Esophagus squamous epithelium (tissue), 5 donors: ENCODE measurements at places on chromosomes 11 and 22.

- no peak for DNase-seq
These were observed 265.4 kb upstream of the PLET1 start for GRCh38 chr11:112525844-112526590.

DNA sequence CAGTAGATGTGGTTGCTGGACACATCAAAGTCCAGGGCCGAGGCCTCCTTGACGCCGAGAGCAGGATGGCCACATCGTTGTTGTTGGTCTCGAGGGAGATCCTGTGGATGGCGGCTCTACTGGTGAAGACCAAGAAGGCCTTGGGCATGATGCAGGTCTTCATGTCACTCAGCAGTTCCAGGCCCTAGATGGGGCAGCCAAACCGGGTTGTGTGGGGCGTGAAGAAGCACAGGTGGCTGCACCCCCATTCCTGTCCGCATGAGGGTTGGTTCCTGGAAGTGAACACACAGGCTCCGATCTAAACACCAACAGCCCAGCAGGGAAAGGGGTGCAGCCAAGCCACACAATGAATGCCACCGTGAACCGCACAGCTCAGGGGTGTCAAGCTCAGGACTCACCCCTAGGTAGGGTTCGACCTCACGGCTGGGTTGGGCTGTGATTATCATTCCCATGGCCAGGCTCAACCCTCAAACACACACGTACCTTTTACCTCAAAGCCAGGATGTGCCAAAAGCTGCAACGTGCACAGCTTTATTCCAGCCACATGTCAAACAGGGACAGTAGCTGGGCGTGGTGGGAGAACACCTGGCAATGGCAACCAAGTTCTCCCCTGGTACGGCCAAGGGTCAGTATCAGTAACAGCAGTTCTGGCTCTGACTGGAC lies 132.3 kb downstream of the CRYBB2 start:
- no peak for DNase-seq

DNA sequence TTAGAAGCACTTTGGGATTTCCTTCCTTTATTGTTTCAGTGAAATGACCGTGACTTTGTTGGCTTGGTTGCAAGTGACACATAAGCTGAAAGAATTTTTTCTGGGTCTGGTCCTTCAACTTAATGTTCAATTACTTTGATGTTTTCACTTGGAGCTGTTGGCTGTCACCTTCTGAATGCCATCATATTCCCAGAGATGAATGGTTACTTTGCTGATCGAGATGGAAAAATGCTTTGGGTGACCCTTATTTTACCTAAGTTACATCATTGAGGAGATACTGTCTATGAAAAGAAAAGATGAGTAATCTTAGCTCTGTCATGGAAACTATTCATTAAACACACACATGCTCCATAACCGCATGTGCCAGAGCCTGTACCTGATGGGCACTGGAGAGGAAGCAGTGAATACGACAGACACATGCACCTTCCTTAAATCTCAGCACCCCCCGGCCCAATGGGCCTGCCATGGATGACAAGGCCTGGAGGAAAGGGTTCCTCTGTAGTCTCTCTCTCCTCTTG lies 76.9 kb downstream of the TENM4 start:
- DNase-seq = no peak

DNA sequence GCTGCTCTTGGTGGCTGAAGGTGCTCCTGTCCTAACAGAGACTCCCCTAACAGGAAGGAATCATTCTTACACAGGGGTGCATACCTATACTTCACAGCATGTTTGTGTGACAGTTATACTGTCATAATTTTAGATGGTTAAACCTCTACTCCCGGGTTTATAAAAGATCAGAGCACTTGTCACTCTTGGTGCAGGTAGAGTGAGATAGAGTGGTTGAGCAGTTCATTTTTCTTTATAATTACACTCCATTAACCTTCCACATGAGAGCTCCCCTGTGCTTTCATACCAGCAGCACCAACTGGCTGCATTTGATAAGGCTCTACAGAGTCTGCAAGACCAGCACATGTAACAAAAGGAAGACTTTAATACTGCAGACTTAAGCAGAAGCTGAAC lies 72.9 kb downstream of the LARGE2 start:
- DNase-seq = no peak

GRCh38 chr11:58801302-58801701 lies 43.2 kb downstream of the GLYATL2 start:
- DNase-seq = no peak

DNA sequence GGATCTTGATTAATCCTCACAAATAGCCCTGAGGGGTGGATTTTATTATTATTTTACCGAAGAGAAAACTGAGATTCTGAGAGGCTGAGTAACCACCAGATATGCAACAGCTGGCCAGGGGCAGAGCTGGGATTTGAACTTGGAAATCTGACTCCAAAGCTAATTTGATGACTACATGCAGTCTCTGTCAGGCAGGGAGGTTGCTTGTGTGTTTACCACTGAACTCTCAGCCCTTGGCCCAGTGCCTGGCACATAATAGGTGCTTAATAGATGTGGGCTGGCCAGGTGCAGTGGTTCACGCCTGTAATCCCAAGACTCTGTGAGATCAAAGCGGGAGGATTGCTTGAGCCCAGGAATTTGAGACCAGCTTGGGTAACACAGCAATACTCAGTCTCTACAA lies 121.7 kb upstream of the CRYBB3 start:
- no peak for DNase-seq

GRCh38 chr11:9462806-9463537 lies 2.2 kb downstream of the ZNF143 start:
- no peak for DNase-seq

DNA sequence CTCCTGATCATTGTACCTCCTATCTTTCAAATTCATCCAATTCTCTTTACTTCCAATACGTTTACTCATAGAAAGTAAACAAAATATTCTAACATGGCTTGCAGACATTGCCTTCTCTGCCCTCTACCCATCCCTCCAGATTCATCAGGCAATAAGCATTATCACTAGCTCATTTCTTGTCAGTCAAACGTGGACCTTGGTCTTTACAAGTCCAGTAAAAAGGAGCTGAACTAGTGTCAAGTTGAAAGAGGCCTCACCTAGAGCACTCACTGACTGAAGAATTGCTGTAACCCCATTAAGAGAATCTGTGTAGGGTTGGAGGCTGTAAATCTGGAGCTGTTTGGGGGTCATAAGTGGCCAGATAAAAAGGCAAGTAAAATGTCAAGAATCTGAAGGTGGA lies 435.0 kb upstream of the CCDC179 start:
- no peak for DNase-seq

- no peak for DNase-seq
These were observed 13.8 kb upstream of the LINC01488 start for GRCh38 chr11:69467646-69468045.

DNA sequence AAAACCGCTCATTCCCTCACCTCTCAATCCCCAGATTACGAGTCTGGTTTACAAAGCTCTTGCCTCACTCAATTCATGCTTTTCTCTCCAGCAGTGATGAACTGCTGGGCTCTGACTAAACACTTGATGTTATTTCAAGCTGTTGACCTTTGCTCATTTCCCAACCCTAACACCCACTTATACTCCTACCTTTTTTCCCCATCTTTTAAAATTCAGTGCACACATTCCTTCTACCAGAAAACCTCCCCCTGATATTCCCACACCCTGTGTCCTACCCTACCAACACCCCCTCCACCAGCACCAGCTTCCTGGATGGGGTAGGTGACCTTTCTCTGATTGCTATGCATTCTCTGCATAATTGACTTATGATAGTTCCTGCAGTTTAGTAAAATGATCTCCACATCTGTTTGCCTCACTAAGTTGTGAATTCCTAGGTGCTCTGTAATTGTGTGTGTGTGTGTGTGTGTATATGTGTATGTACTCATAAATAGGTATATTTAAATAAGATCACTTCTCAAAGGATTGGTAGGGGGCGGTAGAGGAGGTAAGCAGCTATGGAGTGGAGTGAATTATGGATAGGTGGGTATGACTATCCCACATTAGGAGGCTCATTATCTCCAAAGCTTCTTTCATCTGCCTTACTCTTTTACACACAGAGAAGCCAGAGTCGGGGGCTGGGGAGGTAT lies 842 bp downstream of the HEPACAM start:
- no peak for DNase-seq

DNA sequence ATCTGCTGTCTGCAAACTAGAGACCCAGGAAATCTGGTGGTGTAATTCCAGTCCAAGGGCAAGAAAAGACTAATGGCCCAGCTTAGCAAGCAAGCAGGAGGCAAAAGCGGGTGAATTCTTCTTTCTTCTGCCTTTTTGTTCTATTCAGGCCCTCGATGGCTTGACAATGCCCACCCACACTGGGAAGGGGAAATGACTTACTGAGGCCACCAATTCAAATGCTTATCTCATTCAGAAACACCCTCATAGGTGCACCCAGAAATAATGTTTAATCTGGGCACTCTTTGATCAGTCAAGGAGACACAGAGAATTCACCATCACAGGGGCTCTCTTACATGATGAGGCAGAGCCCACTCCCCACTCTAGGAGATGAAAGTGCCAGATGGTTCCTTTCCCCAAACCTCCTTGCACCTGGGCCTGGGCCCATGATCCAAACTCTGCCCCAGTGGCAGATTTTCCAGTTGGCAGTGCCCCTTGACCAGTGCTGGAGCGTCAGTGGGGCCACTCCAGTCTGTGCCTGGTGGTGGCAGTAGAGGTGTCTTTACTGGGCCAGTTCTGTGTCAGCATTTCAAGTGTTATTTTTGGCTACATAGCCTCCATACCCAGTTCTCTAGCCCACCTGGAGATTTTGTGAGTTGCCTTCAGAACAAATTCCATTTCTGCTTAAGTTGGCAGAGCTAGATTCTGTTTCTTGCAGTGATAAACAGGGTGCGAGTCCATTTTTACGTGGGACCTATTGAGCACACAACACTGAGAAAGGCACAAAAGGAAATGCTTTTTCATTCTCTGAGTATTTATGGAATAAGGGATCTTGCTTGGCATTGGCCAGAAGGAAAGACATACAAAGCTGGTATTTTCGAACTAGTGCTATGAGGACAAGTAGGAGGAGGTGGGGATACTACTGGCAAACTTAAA lies 7.5 kb downstream of the ELMOD1 start:
- DNase-seq = no peak

DNA sequence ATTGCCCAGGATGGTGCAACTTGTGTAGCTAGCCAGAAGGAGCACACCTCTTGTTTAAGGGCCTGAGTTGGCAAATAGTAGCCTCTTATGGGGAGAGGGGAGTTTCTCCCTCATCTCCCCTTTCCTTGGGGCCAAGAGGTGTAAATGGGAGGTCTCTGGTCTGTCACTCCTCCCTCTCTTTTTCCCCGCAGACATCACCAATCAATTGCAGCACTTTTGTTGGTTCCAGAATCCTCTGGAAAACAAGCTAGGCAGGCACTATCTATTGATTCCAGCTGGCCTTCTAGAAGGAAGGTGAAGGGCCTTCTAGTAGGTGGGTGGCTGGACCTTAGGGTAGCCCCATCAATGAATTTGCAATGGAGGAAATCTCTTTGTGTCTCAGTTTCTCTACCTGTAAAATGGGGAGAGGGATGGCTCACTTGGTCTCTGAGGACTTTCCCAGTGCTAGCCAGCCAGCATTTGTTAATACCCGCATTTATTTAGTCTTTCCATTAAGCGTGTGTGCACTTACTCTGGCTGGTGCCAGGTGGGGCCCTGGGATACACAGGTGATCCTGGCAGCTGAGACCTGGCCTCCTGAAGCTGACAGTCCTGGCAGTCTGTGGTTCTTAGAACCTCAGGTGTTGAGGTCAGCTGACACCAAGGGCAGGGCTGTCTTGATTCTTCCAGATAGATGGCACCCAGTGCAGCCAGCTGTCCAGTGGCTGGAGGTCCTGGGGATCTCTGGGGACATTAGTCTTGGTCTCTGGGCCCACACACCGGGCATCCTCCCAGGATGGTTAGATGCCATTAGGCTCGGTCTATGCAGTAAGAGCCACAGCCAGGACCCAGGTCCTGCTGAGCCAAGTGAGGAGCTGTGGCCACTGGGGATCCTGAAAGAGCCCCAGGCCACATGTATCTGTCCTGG lies 51.7 kb downstream of the TSPAN18 start:
- DNase-seq = no peak

- DNase-seq = no peak
These were observed 210.8 kb downstream of the HIPK3 start for GRCh38 chr11:33467966-33468365.

DNA sequence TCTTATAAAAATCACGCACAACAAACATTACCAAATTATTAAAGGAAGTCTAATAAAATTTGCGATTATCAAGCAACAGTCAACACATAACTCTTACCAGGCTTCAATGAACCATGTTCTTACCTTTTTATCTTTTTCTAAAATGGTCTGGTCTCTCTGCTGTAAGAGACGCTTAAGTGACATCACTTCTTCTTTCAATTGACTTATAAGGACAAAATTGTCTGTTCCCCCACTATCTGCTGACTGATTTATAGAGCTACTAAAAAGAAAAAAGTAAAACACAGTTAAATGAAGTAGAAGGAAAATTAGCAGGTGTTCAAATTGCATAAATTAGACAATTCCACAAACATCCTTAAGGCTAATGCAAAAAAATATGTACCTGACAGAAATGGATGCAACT lies 10.9 kb downstream of the FAM76B start:
- DNase-seq = no peak

GRCh38 chr11:71251761-71252268 lies 562 bp downstream of the SHANK2 start:
- DNase-seq = no peak

- no peak for DNase-seq
These were observed 14.6 kb upstream of the MYRF start for GRCh38 chr11:61737636-61738386.

- no peak for DNase-seq
These were observed 7.9 kb downstream of the CCDC134 start for GRCh38 chr22:41808400-41808799.

DNA sequence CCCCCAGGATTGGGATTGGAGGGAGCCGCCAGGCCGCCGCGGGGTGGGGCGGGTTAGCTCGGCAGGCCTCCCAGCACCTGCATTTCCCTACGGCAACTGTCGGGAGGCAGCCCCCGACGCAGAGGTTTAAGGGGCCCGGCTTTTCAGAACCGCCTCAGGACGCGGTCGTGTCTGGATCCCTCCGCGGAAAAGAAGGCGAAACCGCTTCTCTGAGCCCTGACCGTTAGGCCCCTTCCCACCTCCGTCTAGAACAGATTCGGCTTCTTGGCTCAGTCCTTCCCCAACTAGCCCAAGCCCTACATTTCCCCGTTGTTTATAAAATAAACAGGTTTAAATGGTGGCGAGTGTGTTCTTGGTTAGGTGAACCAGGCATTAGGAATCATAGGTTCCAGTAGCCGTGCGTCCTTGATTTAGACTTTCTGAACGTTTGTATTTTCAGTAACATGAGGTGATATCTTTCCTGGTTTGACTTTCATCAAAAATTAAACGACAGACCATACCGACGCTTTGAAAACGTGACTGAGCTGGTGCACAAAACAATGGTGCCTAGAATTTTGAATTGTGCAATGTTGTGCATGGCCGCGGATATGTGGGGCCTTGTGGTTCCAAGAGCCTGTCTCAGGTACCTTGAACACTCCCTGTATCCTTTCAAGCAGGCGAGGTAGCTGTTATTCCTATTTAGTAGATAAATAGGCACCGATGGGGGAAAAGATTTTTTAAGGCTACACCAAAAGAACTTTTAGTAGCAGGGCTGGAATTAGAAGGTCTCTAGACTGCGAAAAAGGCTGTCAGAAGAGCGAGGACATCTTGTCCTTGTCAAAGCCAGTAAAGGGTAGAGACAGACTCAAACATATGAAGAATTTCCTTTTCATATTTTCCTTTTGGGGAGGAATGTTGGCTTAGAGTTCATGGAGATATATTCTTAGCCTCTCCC lies 1.2 kb upstream of the HSPA8 start:
- DNase-seq = no peak
